NCI-H2171 (cell line): ENCODE measurements at places on chromosomes 2 and 18.

DNA sequence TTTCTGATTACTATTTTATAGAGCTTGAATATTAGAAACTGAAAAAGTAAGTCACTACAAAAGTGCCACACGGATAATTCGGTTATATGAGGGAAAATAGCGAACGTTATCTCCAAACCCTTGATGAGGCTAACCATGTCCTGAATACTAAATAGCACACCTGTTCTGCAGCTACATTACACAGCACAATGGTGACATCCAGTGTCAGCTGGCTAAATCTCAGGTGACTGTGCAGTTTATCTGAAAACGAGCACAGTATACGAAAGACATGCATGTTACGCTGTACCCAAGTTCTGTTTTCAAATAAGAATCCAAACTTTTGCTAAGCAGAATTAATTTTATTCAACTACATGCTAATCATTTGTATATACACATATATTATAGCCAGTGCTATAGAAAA is 9.0 kb downstream of the CCDC68 start:
- DNase-seq, result peak; percentile 15

- no peak for DNase-seq
These were observed 16.1 kb downstream of the GAREM1 start for GRCh38 chr18:32454593-32454992.

DNA sequence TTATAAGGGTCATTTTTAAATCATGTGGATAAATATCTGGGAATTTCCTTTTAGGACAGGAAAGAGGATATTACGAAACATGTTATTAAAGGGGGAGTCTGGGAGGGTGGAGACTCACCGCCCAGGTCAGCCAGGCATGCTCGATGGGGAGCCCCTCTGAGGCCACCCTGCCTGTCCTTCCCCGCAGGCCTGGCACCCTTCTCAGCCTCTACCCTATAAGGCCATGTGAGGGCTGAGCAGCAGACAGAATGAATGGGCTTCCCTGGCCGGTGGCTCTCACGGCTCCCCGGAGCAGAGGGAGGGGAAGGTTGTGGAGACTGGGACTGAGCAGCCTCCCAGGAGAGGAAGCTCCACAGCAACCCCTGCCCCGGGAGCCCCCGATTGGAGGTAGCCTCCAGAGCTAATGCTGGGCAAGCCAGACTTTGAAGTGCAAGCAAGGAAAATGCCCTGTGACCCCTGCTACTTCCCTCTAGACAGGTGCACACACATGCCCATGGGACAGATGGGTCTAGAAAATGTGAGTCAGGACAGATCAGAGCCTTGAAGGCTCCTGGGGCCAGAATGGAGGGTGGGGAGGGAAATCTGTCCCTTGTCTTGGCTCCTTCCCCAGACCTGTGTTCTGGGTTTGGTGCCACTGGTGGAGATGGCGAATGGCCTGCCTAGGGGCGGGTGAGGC is 13.2 kb upstream of the ARMC9 start:
- DNase-seq, result no peak

DNA sequence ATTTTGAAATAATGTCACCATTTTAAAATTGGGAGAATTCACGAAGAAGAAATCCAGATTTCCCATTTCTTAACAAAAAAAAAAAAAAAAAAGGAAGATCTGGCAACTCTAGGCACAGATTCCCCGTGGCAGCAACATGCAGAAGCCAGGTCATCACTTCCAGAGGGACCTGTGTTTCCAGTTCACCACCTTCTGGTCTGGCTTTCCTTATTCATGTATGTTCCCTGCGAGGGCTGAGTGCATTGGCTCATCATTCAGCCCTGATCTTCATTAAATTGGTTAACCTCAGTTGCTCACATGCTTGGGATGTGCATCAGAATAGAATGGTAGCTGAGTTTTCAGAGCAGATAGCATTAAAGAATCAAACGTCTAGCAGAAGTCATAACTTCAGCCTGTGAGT is 25.0 kb upstream of the MAP3K20 start:
- DNase-seq, result no peak

GRCh38 chr2:61538920-61539520 is 864 bp upstream of the XPO1 start:
- DNase-seq, result peak; percentile 43

GRCh38 chr2:76157531-76157930 is 446.8 kb upstream of the GCFC2 start:
- DNase-seq, result no peak

GRCh38 chr2:218169757-218170546 is 3.2 kb upstream of the CXCR1 start:
- no peak for DNase-seq

GRCh38 chr2:198279026-198279425 is 474.6 kb downstream of the PLCL1 start:
- no peak for DNase-seq

DNA sequence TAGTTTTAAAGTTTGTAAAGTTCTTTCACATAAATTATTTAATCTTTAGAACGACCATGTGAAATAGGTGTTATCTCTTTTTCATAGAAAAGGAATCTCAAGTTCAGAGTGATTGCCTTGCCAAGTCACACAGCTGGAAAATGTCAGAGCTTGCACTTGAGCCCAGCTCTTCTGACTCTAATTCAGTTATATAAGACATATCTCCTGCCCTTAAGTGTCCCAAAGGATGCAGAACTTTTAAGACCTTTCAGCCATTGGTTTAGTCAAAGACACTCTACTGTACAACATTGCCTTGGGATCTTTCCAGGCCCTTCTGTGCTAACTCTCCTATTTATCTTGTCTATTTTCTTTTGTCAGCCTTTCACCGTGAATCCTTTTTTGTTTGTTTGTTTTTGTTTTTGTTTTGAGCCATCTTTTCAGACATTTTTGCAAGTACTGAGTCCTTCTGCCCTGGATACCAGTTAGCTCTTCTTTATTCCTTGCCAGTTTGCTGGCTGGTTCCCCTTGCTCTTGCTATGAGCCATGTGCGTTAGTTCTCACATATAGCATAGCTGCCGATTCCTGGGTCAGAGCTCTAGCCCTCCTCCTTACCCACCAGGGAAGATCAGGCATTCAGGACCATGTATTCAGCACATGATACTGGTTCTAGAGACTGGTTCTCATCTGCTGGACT is 160.0 kb upstream of the MYO3B start:
- no peak for DNase-seq

- no peak for DNase-seq
These were observed 550 bp downstream of the RAB1A start for GRCh38 chr2:65129286-65129825.

DNA sequence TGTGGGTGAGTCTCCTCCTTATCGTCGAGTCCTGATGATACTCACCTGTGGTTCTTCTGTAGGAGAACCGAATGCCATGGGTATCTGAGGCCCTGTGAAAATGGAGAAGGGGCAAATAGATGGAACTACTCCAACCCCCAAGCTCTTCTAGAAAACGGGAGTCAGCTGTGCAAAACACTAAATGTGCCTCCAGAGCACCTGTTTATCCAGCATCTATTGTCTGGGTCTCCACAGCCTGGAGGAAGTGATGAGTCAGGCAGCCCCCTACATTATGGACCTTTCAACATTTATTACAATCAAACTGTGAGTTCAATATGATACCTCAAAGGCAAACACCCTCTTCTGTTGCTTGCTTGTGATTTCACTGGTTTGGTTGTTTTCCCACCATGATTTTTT is 9.8 kb upstream of the LRRFIP1 start:
- no peak for DNase-seq

DNA sequence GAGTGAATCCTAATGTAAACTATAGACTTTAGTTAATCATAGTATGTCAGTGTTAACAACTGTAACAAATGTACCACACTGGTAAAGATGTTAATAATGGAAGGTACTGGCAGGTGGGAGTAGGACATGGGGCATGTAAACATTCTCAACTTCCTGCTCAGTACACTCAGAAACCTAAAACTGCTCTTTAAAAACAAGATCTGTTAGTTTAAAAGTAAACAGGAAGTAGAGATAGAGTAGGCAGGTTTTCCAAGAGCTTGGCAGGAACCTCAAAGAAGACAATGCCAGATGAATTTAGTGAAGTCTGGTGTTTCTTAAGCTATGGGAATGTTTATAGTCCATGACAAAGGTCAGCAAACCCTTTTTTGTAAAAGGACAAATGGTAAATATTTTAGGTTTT is 46.6 kb downstream of the CCDC138 start:
- no peak for DNase-seq

DNA sequence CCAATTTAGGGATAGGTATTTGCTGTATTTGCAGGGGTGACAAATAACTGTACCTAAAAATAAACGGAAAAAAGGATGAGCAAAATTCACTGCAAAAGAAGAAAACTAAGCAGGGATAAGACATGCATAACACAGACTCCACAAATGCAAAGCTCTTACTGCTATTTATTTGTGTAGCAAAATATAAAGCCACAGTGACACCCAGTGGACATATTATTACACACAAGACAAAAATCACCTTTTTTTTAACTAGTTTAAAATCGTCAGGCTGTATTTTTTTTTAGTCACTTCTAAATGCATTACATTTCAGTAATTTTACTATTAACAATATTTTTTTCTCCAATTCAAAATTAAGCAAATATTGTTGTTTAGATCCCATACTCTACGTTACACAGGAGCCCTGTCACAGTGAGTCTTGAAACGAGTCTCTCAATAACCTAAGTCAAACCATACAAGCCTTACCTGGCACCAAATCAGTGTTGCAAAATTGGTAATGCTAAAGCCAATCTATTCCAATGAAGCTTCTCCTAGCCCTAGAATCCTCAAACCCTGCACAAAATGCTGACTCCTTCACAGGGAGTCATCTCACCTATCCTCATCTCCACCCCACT is 23.7 kb downstream of the METTL4 start:
- DNase-seq, result peak; percentile 60

- DNase-seq, result no peak
These were observed 91.9 kb upstream of the POU3F3 start for GRCh38 chr2:104762031-104762430.

- no peak for DNase-seq
These were observed 121.3 kb downstream of the AGAP1 start for GRCh38 chr2:235614900-235615712.

- DNase-seq, result no peak
These were observed 27.5 kb upstream of the ALPP start for GRCh38 chr2:232350804-232351685.

GRCh38 chr2:219230059-219230540 is 494 bp downstream of the ANKZF1 start:
- peak; percentile 4 for DNase-seq

GRCh38 chr2:124975224-124975623 is 950.1 kb downstream of the CNTNAP5 start:
- no peak for DNase-seq

- DNase-seq, result no peak
These were observed 51.5 kb downstream of the CYP26B1 start for GRCh38 chr2:72096181-72096580.

DNA sequence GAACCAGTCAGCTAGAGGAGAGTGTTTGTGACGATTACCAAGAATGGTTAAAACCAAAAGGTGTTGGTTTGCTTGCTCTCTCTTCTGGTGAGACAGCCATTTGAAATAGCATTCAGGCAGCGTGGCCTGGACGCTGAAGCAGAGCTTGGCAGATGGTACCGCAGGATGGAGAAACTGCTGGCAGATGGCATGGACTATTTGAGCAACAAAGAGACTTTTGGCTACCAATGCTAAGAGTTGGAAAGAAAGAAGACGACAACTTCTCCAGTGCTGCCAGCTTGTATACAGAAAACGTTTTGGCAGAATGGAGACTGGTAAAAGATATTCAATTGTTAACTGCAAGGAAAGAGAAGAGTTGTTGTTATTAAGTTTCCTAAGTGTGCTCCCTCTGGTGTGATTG is 315.0 kb downstream of the PARD3B start:
- DNase-seq, result peak; percentile 94

DNA sequence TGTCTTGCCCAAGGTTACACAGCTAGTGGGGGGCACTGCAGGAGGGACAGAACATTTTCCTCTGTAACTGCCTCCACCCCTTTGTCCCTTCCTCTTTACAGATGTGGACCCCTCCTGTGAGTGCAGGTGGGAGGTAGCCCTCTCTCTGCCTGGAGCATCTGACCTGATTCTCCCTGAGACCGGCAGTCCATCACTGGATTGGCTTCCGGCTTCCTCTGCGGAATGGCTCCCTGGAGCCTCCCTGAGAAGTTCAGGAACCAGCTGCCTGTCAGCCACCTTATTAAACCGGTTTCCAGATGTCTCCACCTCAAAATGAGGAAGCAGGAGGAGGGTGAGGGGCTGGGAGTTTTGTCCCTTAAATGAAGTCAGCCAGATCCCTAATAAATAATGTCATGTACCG is 67.3 kb upstream of the TNP1 start:
- no peak for DNase-seq

GRCh38 chr2:191171286-191171685 is 20.5 kb upstream of the STAT4 start:
- DNase-seq, result no peak

DNA sequence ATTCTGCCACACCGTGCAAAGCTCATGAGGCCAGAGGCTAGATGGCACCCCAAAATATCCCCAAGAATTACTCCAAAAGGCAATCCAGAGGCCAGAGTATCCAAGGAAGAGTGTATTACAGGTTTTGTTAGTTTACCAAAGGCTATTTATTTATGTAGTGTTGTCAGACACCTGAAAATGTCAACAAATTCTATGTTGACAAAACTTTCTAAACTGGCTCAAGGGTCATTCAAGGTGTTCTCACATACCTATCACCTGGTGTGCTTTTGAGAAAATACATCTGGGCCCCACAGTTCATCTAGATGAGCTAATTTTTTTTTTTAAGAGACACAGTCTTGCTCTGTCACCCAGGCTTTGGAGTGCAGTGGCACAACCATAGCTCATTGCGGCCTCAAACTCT is 12.4 kb upstream of the DTNB start:
- DNase-seq, result no peak

GRCh38 chr2:64359171-64359891 is 94.6 kb upstream of the LGALSL start:
- no peak for DNase-seq

GRCh38 chr2:2831633-2832032 is 500.6 kb upstream of the MYT1L start:
- no peak for DNase-seq

DNA sequence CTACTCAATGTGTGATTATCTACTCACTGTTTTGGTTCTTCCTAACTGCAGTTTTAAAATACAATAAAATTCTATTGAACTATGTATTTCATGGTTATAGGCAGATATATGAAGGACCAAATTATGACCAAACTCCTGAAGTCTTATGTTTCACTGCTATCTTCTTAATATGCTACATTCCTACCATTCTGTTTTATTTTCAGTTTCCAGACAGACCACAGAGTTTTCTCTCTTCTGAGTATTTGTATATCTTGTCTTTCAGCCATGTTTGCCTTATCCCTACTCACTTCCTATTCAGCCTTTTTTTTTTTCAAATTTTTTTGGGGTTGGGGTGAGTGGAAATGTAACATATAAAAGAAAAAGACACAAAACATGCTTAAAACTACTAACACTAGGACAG is 6.3 kb downstream of the RFTN2 start:
- no peak for DNase-seq

GRCh38 chr2:41169744-41170143 is 717.9 kb upstream of the SLC8A1 start:
- no peak for DNase-seq
